Stimulated activated CD8-positive, alpha-beta memory T cell treated with anti-CD3 and anti-CD28 coated beads, Interleukin-15, amount 100 ng/mL, for 1 hour (primary cell): ENCODE measurements at places on chromosomes 7 and 10.
A peak's percentile ranks its signal among the peaks of the same experiment; 100 is the strongest.

GRCh38 chr10:74063256-74063655, 65.3 kb downstream of the VCL start:
- DNase-seq, result no peak

DNA sequence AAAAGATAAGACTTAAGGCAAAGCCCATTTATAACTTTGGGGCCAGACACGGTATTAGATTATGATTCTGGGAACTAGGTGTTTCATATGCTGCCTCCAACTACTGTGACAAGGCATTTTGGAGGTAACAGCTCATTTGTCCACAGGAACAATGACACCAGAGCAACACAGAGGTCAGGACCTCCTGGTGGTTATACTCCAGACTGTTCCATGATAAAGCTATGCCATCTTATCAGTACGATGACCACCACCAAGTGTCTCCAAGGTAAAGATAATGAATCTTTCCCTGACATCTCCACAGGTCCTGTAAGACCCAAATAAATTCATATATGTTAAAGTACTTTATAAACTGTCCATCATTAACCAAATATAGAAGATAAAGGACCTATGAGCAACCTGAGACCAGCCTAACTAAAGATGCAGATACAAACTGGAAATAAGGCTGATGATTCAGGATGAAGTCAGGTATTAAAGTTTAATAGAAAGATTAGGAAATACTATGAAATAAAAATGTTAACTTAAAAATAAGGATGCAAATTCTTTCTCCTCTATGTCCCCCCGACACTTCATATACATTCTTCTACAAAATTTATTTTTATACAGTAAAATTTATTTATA, 26.2 kb downstream of the CUL2 start:
- no peak for DNase-seq

GRCh38 chr7:125746510-125746909, 816.9 kb upstream of the POT1 start:
- DNase-seq, result no peak

- DNase-seq, result no peak
Measured at GRCh38 chr10:31120961-31121685, 89.5 kb upstream of the ZNF438 start.

GRCh38 chr10:58291538-58292174, 22.7 kb downstream of the CISD1 start:
- no peak for DNase-seq

GRCh38 chr10:15571575-15571974, 148.1 kb downstream of the ITGA8 start:
- no peak for DNase-seq

DNA sequence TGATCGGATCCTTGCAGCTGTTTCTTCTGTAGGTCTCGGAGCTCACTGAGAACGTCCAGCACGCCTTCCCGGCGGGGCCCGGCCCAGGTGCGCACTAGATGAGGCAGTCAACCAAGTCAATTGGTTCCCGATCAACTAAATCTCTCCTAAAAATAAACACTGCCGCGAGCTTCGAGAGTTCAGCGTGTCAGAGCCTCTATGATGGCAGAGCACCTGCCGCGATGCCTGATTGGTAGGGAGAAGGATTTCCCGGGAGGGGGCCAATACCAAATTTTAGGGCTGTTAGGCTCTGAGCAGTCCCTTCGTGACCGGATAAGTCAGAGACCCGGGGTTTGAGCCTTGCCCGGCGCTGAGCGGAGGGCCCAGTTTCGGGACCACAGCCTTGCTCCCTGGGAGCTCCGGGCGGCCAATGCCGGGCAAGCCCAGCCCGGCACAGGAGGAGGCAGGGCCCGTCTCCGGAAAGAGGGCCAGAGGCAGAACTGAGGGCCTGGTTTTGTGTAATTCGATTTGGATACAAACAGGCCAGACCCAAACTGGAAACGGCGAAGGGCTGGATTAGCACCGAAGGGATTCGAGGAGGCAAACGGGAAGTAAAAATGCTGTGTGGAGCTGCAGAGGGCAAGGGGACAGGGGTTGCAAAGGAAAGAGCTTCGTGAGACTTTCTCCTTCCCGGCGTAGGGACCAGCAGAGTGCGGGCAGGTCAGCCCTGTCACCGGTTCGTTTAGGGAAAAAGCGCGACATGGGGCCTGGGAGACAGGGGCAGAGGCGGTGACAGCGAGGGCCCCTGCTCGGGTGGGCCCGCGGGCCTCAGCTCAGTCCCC, 569 bp downstream of the SLC26A5 start:
- no peak for DNase-seq

- DNase-seq, result no peak
Measured at GRCh38 chr10:5490698-5491464, 8.5 kb downstream of the CALML5 start.

- DNase-seq, result no peak
Measured at GRCh38 chr10:66627156-66627555, 298.7 kb upstream of the LRRTM3 start.

DNA sequence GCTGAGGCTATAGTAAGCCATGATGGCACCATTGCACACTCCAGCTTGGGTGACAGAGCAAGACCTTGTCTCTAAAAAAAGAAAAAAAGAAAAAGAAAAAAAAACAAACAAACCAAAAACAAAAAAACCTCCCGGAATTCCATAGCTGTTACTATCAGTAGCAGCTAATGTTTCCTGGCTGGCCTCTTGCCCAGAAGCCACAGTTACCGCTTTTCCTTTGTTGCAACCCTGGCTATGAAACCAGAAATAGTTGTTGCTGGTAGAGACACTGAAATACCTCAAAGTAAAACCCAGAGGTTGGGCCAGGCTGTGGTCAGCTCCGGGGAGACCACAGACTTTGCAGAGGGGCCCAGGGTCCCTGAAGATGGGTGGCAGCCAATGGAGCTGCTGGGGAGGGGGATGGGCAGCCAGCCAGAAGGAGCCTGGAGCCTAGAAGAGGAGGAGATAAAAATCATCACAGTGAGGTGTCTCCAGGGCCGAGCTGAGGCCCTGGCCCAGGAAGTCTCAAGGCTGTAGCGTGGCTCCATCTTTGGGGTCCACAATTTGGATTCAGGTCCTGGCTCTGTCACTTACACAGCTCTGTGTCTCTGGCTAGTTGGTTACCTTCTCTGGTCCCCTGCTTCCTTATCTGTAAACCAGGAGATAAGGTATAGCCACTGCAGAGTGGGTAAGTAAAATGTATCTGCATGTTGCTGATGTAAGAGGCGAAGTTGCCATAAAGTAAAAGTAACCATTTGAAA, 3.4 kb upstream of the CHST12 start:
- no peak for DNase-seq

GRCh38 chr7:83038787-83039186, 123.9 kb downstream of the PCLO start:
- no peak for DNase-seq

- no peak for DNase-seq
Measured at GRCh38 chr7:151865070-151865670, 11.7 kb downstream of the PRKAG2 start.

DNA sequence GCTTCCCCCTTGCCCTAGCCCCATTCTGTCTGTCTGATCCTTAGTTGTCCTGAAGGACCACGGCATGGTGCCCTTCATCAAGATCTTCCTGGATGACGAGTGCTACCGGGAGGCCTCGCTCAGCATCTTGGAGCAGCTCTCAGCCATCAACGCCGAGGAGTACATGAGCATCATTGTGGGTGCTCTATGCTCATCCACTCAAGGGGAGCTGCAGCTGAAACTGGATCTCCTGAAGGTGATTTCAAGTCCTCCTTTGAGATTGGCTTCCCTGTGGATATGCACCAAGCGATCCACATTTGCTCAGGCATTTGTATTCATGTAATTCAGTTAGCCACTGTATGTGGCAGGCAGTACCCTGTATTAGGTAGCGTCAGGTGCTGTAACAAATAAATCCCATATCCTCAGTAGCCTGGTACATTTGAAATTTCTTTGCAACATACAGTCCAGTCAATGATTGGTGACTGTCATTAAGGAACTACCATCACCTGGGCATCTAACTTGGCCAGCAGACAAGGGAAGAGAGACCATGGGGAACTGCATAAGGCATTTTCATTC, 51.2 kb downstream of the WDFY4 start:
- DNase-seq, result no peak

GRCh38 chr7:34361663-34362250, 296.3 kb upstream of the NPSR1 start:
- DNase-seq, result no peak

DNA sequence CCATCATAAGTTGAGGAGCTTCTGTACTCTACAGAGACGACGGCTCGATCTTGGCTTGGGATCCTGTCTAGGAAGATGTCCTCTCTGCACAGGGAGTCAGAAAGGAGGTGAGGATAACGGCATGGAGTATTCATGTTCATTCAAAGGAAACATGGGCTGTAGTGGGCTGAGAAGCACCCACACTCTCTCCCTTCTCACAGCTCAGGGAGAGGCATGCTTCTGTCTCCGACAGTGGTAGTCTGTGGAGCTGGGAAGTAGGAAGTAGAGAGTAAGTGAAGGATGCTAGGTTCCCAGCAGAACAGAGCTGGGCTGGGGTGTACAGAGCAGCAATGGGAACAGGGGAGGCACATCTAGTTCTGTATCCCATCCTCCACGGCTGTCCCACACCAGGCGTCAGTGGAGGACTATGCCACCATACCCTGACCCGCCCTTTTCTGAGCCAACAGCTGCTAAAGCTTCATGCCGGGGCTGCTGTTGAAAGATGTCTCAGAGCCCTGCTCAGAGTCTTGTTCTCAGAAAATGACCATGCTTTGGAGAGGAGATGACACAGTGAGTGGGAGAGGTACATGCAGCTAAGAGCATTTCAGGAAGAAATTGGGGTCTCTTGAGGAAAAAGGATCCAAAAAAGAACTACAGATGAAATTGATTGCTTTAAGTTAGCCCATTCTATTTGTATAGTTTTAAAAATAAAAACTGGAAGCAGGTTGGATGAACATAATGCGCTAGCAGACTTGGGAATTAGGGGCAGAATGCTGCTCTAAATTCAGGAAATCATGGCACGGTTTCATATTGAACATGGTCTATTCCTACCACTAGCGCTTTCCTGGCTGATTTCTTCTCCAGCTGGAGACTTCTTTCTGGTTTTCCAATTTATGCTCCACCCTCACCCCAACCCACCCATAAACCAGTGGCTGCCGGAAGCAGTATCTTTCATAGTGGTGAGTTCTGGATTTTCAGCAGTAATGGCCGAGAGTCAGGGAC, 138.6 kb downstream of the CHN2 start:
- no peak for DNase-seq

DNA sequence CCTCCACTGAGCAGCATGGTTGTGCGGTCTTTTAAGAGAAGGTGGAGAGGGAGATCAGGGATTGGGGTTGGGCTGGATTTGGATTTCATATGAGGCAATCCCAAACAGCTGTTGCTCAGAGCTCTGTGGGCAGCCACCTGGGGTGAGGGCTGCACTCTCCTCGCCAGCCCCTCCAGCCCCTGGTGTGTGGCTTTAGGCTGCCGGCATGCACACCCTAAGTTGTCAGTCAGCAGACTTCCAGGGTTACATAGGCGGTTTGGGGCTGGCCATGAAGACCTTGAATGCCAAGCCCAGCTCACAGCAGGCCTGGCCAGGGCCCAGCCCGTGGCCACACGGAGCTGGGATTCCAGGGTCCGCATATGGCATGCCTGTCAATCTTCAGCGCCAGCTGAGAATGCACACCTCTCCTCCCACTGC, 54.8 kb downstream of the ZMIZ1 start:
- DNase-seq, result no peak

- DNase-seq, result no peak
Measured at GRCh38 chr7:142753366-142753765, 4.1 kb downstream of the PRSS1 start.

DNA sequence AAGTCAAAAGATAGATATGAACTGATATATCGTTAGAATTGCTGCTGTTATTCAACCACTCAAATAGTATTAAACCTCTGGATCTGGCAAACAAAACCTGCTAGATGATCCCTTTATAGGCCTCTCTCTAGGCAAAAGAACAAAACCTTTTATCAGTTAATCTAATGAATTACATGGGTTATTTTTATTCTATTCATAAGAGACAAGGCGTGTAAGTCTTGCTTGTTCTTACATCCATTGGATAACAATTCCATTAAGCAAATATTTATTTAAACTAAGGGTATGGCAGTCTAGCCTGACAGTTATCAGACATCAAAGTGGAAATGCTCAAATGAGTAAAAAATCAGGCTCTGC, 16.6 kb upstream of the ADRB1 start:
- DNase-seq, result no peak

DNA sequence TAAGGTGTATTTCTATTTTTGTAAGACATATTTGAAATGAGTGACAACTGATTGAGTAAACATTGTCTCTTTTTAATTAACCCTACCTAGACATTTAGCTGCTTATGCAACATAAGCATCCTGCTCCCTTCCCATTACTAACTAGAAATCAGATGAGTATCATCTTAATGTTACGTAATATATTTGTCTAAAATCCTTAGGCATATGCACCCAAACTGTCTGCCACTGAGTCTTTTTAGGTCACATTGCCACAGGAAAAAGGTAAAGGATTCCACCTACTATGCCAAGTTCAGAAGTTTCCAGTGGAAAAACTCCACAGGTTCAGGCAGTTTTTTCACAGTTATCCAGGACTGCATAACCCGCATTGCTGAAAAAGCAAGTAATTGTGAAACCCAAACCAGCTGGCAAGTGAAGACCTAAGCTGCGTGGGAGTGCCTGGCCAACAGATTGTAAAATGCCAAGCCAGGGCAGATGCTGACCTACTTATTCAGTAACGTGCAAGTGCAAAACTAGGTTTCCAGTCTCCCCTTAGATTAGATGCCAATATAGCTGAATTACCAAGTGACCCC, 983.7 kb downstream of the GATA3 start:
- no peak for DNase-seq

GRCh38 chr7:158351051-158351450, 236.6 kb downstream of the PTPRN2 start:
- DNase-seq, result no peak

- no peak for DNase-seq
Measured at GRCh38 chr7:143256325-143256724, 6.9 kb upstream of the GSTK1 start.

DNA sequence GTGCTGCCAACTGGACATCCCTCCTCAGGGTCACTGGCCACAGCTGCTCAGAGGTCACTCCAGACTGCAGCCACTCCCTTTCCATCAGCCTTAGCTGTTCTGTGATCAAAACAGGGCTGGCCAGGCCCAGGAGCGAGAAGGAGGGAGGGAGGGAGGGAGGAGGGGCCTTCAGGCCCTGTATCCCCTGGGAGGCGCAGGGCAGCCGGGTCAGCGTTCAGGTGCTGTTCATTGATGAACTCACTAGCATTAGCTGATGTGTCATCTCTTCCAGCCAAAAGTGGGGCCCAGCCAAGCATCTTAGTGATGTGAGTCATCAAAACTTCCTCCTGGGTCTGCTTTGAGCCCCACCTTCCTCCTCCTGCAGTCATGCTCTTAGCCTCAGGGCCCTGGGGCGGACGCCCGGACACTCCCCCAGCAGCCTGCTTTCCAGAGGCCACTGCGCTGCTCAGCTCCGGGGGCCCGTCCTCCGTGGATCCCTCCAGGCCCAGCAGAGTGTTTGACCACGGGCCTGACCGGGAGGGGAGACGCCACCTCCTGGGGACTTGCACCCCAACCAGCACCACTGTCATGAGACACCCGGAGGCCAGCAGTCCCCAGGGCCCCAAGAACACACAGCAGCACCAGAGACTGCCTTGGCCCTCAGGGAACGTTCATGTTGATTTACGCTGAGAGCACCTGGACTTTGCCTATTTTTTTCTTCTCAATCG, 149.2 kb downstream of the PRKAG2 start:
- peak; percentile 14 for DNase-seq

GRCh38 chr7:55518836-55519235, 53.5 kb downstream of the VOPP1 start:
- no peak for DNase-seq

- no peak for DNase-seq
Measured at GRCh38 chr10:60951272-60951724, 7.3 kb upstream of the RHOBTB1 start.

GRCh38 chr7:33262476-33262875, 133.1 kb downstream of the BBS9 start:
- no peak for DNase-seq

GRCh38 chr10:26491934-26492333, 53.8 kb downstream of the APBB1IP start:
- no peak for DNase-seq
